ENCODE measurements at places on chromosomes 5 and 9.

- peak; percentile 84 for DNase-seq
Measured at GRCh38 chr5:116137544-116138378, 52.9 kb downstream of the COMMD10 start.

- DNase-seq, result no peak
Measured at GRCh38 chr5:34490506-34491250, 165.4 kb upstream of the RAI14 start.

DNA sequence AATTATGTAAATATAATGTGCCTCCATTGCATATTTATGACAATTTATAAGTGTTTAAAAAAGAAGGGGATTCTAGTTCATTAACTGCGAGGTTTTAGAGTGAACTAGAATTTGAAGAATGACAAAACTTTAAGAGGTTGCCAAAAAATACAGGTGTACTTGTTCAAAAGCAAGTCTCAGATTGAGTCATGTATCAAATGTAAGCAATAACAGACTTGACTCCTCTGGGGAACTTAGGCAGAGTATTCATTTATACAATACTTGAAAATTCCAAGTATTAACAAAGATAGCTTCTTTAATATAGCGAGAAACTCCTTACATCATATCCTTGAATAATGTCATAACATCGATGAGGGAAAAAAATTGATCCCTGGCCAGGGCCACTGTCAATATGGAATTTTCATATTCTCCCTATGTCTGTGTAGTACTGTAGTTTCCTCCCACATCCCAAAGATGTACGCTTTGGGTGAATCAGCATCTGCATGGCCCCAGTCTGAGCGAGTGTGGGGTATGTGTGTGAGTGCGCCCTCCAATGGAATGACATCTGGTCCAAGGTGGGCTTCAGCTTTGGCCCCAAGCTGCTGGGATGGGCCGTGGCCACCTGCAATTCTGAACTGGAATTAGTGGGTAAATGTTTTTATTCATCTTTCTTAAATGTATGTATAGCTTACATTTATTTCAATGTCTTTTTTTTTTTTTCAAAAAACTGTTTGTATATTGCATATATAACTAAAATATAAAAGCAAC lies 70.1 kb downstream of the RIC1 start:
- no peak for DNase-seq

GRCh38 chr5:123518111-123518510 lies 6.1 kb downstream of the CSNK1G3 start:
- no peak for DNase-seq

- no peak for DNase-seq
Measured at GRCh38 chr5:151805414-151806223, 33.9 kb downstream of the G3BP1 start.

DNA sequence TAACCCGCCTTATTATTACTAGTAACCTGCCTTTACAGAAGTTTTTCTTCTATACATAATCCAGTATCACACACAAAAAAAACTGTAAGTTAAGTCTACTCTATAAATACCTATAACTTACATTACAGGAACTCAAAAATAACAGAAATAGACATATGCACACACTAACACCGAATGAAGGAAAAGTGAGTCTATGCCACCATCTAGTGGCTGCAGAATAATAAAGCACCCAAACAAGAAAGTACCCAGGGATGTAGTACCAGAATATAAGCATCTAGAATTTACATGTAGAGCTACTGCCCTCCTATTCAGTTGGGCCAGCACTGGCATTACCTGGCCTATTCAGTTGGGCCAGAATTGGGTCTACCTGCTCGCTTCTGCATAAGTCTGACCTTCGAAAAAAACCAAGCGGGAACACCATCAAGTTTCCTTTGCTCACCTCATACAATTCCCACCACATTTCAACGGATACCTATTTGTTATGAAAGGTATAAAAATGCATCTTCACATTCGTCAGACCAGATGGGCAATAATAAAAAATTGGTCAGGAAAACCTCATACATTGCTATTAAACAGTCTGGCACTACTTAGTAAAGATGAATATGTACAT lies 4.0 kb upstream of the NIPSNAP3A start:
- DNase-seq, result peak; percentile 87

DNA sequence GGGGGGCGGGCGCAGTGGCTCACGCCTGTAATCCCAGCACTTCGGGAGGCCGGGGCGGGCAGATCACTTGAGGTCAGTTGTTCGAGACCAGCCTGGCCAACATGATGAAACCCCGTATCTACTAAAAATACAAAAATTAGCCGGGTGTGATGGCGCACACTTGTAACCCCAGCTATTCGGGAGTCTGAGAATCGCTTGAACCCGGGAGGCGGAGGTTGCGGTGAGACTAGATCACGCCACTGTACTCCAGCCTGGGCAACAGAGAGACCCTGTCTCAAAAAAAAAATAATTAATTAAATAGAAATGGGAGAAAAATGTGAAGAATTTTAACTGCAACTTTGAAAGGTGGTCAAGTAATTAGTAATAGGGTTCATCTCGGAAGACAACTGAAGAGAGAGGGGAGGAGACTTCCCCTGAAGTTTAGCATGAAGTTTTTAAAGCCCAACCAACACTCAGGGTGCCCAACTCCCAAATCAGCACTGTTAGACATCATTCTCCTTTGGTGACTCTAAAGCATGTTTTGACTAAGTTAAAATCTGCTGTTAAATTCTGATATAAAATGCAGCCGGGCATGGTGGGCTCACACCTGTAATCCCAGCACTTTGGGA lies 1.4 kb upstream of the CSNK1A1 start:
- peak; percentile 26 for DNase-seq

DNA sequence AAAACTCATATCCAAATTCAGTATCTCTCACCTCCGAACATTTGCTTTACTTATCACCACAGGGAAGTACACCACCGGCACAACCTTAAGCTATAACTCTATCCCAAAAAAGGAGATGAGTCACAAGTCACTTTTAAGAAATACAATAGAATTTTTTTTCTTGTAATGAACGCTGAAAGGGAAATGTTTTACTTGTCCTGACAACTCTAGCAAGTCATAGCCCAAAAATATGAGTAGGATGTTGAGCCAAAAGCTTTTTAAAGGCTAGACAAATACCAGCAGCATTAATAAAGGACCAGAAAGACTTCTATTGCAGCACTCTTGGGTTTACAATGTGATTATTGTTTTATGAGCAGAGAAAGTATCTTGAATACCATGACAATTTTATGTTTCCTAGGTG lies 147.3 kb upstream of the FST start:
- no peak for DNase-seq

GRCh38 chr5:57299986-57300385 lies 126.1 kb downstream of the GPBP1 start:
- peak; percentile 32 for DNase-seq

- peak; percentile 79 for DNase-seq
Measured at GRCh38 chr5:132807163-132807838, 5.8 kb upstream of the SOWAHA start.

DNA sequence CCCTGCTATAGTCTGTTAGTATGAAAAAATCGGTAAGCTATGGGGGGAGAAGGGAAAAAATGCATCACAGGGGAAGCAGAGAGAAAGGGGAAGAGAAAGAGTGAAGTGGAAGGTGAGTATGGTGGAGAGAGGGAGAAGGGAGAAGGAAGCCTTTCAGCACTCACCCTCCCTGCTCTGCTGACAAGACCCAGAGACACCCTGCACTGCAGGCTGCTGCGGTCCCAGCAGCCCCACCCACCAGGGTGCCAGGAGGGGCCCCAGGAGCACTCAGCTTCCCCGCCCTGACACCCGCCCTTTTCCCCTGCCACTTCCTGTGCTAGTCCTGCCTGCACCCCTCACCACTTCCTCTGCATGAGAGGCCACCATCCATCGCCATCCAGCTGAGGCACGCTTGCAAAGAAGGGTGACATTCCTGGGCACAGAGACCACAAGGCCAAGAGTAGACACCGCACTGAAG lies 12.7 kb downstream of the STK10 start:
- DNase-seq, result peak; percentile 98

DNA sequence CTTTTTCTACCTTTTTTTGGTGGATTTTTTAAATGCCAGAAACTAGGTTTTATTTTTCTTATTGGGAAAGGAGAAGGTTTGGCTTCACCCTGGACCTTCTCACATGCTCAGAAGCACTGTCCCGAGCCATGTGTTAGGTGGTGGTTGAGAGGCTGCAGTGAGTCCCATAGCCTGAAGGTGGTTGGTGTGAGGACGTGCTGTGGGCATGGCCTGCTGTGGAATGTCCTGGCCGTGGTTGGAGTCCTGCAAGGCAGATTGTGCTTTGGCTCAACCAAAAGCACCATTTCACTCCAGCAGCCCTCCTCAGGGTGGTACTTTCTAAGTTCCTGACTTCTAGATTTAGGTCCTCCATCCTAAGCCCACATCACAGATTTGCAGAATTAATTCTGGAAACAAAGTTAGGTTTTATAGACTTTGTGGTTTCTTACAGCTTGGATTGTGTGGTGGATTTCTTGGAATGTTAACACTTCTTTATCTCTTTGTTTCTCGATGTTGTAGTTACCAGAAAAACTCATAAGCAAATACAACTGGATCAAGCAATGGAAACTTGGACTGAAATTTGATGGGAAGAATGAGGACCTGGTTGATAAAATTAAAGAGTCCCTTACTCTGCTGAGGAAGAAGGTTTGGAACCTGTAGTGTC lies 22.6 kb downstream of the OTULIN start:
- no peak for DNase-seq

DNA sequence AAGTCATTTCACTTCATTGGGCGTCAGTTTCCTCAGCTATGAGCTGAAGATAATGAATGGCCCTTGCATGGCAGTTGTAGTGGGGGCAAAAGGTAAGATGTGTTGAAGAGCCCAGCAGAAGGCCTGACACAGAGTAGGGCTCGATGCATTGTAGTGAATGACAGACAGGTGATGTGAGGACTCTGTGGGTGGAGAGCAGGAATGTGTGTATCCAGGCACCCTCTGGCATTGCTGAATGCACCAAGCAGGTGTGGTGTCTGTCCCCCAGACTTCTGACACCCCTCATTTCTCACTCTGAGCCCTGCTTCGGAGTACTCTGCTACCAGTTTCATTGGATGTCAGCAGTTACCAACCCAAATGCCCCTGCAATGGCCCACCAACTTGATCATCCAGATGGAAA lies 22.4 kb downstream of the LHX2 start:
- DNase-seq, result no peak

All from hematopoietic multipotent progenitor cell treated with erythropoietin and hydrocortisone succinate and interleukin-3 and kit ligand, for 4 days (in vitro differentiated cells).